Astrocyte (in vitro differentiated cells and primary cell): ENCODE measurements at places on chromosomes 7 and 10. TPM values are rescaled to one million over a fixed set of nuclear protein-coding genes. Genes with fewer than 3 reads are reported as not detected.

- no peak for DNase-seq
Measured at GRCh38 chr7:91233212-91233611, 31.0 kb upstream of the FZD1 start.

- peak; percentile 50 for DNase-seq
Measured at GRCh38 chr10:123154711-123155505, 706 bp downstream of the BUB3 start.

PNLIPRP1 gene
- not detected in 2 replicates for total RNA-seq

CHRM2 gene
- not detected in 2 replicates for total RNA-seq

- no peak for DNase-seq
Measured at GRCh38 chr7:157909370-157909769, 572.6 kb downstream of the DNAJB6 start.

SUGCT gene
- 15.5 and 17.9 TPM in 2 replicates for total RNA-seq

DNA sequence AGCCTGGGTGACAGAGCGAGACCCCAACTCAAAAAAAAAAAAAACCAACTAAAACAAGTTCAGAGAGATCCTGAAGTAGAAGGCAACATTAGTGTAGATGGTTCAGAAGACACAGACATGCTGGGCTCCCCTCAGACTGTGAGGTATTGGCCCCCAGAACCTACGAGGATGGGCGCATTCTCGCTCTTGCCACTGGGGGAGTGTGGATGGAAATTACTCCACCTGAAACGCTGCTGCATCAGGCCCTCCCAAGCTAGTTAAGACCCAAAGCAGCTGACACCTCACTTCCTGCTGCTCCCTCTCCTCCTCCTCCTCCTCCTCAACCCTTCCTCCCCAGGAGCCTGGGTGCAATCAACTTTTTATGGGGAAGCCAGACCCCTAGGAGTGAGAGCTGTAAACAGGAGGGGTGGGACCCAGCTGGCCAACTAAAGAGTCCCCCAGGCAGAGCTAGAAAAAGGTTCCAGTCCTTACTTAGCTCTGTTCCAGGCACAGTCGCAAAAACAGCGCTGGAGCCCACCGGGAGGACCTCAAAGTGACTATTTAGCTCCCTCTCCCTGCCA, 7.4 kb downstream of the SH3PXD2A start:
- DNase-seq: no peak
